ENCODE measurements at places on chromosomes 12 and 14. TPM values are rescaled to one million over a fixed set of nuclear protein-coding genes. Genes with fewer than 3 reads are reported as not detected.

GRCh38 chr12:64611341-64612284 is 1.3 kb downstream of the RASSF3 start:
- peak; percentile 59 for DNase-seq

DNA sequence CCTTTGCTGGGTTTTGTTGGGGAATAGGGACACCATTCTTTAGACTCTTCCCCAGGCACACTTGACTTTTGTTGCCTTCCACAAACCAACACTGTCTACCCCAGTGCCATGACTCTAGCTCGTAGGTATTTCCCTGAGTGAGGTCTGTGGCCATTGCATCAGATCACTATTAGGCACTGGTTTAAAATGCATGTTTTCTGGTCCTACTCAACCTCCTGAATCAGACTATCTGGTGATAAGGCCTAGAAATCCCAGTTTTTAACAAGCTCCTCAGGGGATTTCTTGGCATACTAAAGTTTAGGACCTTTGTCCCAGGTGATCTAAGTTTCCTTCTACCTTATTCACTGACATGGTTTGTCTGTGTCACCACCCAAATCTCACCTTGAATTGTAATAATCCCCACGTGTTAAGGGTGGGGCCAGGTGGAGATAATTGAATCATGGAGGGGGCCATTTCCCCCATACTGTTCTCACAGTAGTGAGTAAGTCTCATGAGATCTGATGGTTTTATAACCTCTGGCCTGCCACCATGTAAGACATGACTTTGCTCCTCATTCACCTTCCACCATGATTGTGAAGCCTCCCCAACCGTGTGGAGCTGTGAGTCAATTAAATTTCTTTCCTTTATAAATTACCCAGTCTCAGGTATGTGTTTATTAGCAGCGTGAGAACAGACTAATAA is 87.8 kb upstream of the PSMC1 start:
- no peak for DNase-seq

- DNase-seq, result peak; percentile 43
These were observed 184.4 kb downstream of the KIF26A start for GRCh38 chr14:104322531-104323366.

- no peak for DNase-seq
These were observed 71.4 kb downstream of the RBM19 start for GRCh38 chr12:113894697-113895096.

MAP3K9 gene
- total RNA-seq, result 6.7 TPM
